ENCODE measurements at places on chromosomes 12 and 14.

- DNase-seq, result no peak
These were observed 147.4 kb upstream of the FOXN3 start for GRCh38 chr14:89564286-89564957.

DNA sequence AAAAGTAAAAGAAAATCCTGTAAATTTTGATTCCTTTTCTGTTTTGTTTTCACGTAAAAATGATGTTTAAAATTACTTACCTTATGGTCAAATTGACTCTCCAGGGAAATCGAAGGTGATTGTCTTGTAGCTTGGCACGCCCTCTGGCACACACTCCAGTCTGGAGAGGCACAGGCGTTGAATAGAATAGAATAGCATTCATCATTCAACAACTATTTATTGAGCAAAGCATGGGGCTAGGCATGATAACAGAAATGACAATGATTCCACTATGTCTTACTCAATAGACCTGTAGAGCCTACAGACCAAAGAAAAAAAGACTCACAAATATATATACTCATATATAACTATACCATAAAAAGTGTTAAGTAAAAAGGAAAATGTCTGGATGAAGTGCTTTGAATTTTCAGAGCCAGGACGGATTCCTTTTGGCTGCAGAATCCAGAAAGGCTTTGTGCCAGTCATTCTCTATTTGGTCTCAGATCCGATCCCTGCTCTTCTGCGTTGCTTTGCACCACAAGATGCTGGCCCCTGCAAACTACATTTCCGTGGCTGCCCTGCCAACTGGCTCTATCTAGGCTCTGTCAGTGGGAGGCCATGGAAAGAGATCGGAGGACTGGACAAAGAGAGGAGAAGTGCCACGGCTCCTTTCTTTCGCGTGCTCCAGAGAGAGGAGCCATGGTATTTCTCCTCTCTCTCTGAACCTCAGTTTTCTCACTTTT is 231.8 kb downstream of the CRADD start:
- peak; percentile 45 for DNase-seq

- no peak for DNase-seq
These were observed 7.6 kb upstream of the NR4A1 start for GRCh38 chr12:52043386-52044212.

GRCh38 chr12:89872922-89873630 is 164.4 kb upstream of the ATP2B1 start:
- no peak for DNase-seq

DNA sequence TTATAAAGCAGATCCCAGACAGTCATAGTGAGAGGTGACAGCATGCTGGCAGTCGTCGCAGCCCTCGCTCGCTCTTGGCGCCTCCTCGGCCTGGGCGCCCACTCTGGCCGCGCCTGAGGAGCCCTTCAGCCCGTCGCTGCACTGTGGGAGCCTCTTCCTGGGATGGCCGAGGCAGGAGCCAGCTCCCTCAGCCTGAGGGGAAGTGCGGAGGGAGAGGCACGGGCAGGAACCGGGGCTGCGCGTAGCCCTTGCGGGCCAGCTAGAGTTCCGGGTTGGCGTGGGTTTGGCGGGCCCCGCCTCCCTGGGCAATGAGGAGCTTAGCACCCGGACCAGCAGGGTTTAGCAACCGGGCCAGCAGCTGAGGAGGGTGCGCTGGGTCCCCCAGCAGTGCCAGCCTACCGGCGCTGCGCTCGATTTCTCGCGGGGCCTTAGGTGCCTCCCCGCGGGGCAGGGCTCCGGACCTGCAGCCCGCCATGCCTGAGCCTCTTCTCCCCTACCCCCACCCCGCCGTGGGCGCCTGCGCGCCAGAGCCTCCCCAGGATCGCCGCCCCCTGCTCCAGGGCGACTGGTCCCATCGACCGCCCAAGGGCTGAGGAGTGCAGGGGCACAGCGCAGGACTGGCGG is 451.2 kb upstream of the DCN start:
- DNase-seq, result no peak

DNA sequence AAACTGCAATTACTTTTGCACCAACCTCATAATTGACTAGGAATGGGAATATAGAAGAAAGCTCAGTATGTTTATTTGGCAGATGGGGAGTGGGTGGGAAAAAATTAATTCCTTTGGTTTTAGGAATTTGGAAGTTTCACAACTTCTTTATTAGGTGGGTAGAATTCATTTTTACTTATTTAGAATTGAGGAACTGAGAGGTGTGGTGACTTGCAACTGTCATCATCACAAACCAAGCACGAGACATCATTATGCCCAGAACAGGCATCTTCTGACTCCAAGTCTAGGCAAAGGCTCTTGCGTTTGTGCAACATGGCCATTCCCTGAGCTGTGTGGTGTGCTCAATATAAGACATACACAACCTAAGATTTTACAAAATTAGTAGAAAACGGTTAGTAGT is 380.0 kb downstream of the ATP23 start:
- DNase-seq, result no peak

DNA sequence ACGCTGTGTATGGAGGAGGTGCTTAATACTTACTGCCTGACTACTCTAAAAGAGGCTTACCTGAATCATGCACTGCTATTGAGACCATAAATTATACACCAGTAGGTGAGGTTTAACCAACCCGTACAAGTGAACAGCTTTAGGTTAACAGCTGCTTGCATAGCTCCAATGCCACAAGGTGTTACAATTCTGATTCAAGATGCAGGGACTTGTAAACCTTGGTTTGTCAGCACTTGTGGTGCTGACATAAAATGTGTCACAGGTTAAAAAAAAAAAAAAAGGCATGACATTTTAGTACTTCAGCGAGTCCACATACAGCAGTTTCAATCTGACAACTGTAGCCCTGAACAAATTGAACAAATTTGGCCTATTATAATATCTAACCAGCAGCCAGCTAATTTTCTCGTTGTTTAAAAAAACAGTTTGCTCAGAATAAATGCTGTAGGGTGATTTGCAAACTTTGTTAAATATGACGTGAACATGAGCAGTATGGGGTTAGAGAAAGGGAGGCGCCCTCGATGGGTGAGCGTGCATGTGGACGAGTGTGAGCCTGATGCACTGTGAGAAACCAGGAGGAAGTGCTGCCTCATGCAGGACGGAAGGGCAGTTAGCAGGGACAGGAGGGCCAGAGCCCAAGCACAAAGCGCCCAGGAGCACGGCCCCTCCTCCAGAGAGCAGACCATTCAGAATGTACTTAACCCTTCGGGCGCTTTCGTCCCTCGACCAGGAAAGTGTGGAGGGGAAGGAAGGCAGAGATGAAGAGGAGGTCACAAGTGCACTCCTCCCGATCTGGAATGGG is 44.7 kb downstream of the TCHP start:
- DNase-seq, result peak; percentile 13

- DNase-seq, result peak; percentile 10
These were observed 133.2 kb upstream of the NOVA1 start for GRCh38 chr14:26730929-26731618.

DNA sequence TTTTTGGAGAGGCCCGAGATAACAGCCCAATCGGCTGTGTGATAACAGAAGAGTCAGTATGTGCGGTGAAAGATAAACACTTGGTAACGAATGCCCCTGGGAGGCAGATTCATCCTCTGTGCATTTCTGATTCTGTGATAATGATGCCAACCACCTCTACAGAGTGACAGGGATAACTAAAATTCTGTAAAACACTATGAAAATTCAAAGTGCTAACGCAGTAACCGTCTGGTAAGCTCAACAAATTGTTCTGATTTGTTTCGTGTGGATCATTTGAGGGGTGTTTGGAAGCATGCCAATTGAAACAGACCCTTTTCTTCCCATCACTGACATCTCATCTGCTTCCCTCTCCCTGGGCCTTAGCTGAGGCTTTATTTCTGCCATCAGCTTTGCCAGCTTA is 76.3 kb downstream of the ESR2 start:
- no peak for DNase-seq

- no peak for DNase-seq
These were observed 74.9 kb downstream of the RMST start for GRCh38 chr12:97537501-97537900.

DNA sequence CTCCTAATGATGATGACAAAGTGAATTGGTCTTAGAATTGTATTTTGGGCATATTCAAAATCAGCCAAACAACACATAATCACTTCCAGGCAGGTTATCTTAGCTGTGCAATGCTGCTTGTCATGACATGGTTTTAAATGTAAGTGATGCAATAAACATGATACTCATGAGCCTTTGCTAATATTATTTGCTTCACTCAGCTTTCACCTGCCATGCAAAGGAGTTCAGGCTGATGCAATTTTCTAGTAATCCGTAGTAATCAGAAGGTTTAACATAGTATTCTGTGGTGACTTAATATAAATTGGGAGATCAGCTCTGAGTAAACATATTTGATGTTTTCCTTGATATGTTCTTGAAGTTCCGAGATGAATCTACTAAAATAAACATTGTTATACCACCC is 29.1 kb downstream of the TMEM260 start:
- DNase-seq, result no peak

DNA sequence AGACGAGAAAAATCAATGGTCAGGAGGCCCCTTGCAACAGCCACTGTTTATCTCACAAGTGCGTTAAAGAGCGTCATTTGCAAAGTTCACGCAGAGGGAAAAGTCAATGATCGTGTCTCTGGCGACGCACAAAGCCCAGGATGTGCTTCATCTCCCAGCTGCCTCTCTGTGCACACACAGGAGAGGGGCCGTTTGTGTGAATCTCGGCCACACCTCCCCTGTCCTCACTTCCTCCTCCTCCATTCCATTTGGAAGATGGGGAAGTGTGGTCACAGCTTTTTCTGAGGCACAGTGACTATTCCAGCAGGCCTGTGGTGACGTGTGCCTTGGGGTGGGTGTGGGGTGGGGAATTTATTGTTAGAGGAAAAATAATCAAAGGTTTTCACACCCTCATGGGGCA is 90.4 kb downstream of the RBM19 start:
- DNase-seq, result no peak

- DNase-seq, result no peak
These were observed 25.3 kb downstream of the GNS start for GRCh38 chr12:64733857-64734256.

DNA sequence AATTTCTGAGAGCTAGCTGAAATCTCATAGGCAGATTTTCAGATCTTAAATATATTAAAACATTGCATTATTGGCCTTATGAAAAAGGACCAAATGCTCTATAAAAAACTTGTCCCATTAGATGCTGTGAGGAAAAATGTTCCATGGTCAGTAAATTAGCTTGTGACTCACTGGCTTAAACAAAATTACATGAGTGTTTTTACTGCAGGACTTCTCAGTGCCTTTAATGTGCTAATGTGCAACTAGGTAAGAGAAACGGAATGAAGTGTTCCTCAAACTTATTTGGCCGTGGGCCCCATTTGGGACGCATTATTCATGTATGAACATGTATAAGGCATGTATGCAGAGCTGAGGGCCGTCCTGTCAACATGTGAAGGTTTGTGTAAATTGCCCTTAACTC is 41.7 kb downstream of the MYRFL start:
- no peak for DNase-seq

GRCh38 chr14:63418020-63418419 is 99.3 kb upstream of the GPHB5 start:
- no peak for DNase-seq

DNA sequence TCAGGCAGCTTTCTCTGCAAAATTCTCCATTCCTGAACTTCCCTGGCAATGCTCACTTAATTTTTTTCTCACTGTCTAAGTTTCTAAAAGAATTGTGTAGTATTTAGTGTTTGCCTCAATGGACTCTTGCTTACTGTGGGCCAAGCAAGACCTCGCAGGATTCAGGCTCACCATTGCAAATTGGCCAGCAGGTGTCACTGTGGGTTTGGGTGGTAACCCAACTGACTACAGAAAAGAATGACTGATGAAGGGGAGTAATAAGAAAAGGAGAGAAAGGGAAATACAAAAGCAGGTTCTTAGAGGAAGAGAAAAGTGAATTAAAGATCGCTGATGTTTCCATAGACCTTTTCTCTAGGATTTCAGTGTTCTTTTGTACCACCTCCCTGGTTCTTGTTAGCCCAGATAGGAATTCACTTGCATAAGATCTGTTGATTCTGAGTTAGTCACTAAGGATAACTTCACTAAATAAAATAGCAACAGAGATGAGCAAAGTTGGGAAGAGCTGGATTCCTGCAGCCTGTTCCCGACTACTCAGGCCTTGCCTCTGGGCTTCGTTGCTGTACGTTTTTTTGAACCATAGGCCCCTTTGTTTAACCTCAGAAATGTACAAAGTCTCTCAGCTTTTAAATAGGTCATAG is 386.5 kb upstream of the DDHD1 start:
- no peak for DNase-seq

- peak; percentile 46 for DNase-seq
These were observed 56.7 kb downstream of the C14orf132 start for GRCh38 chr14:96095581-96096476.

GRCh38 chr14:27862684-27863083 is 903.9 kb upstream of the FOXG1 start:
- DNase-seq, result no peak

DNA sequence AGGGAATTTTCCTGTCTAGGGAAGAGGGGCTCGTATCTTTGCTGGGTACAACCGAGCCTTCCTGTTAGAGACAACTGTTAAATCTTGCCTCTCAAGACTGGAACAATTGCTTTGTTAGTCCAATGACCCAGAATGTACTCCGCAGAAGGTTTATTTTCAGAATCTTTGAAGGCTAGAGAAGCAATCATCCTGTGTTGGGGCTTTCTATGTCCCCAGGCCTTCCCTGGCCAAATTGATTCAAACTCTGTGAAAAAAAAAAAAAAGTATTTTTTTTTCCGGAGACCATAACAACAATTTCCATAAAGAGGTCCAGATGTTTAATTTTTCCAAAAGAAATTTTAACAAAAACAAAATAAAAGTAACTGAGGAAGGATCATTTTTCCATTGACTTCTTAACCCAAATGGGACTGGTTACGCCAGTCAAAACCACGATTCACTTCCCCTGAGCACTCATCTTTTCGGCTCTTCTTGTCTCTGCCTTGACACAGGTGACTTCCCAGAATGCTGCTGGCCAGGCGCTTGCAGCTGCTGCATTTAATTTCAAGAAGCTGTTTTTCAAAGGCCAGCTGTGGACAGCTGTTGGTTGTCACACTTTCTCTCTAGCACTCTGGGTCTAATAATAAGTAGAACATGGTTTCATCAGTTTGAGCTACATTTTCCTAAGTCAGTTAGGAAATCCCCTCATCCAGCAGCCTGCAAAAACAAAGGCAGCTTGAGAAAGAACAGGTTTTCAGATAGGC is 81.6 kb upstream of the MANSC4 start:
- no peak for DNase-seq

GRCh38 chr14:59374048-59374447 is 91.1 kb downstream of the GPR135 start:
- no peak for DNase-seq

DNA sequence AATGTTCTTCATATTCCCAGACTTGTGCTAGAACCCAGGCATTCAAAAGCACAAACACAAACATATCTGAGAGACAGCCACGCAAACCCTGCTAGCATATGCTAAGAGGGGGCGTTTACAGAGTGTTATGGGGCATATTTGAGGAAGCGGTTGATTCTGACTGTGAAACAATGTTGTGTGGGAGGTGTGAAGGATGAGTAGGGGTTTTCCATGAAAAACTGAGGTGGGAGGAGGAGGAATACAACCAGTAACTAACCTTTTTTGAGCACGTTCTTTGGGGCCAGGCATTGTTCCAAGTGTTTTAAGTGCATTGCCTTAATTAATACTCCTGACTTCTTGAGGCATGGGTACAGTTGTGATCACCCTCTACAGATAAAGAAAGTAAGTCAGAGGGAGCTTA is 499.5 kb downstream of the AACS start:
- no peak for DNase-seq

- no peak for DNase-seq
These were observed 4.9 kb downstream of the NKX2-1 start for GRCh38 chr14:36515105-36515593.
